Stimulated activated CD4-positive, alpha-beta T cell treated with anti-CD3 and anti-CD28 coated beads, Interleukin-1b, Interleukin-23, amount 100 ng/mL, for 1 hour (primary cell): ENCODE measurements at places on chromosomes 1 and 21.

- DNase-seq, result no peak
These were observed 20.7 kb downstream of the SH3BP5L start for GRCh38 chr1:248804771-248805681.

GRCh38 chr1:37634244-37634991 is at the start of gene RSPO1:
Gene RSPO1 (minus strand): TSS chr1:37634892. CDS start chr1:37629661, 5,231 bp downstream.
- no peak for DNase-seq

DNA sequence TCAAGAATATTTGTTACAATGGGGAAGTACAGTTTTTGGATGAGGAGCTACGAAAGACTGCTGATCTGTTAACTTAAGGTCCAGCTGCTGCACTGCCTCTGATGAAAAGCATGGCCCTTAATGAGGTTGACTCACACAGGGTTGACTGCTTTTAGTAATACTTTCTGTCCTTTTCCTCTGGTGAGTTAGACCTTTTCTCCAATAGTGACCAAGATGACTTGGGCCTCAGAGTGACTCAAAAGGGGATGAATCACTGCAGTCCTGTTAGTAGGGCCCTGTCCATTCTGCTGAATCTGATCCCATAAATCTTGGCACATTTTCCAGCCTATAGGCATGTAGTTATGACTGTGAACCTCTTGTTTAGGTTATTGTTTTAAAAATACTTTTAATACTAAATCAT is 2.7 kb downstream of the DISP1 start:
- DNase-seq, result no peak

- DNase-seq, result no peak
These were observed 761 bp upstream of the PAX7 start for GRCh38 chr1:18629659-18630510.

DNA sequence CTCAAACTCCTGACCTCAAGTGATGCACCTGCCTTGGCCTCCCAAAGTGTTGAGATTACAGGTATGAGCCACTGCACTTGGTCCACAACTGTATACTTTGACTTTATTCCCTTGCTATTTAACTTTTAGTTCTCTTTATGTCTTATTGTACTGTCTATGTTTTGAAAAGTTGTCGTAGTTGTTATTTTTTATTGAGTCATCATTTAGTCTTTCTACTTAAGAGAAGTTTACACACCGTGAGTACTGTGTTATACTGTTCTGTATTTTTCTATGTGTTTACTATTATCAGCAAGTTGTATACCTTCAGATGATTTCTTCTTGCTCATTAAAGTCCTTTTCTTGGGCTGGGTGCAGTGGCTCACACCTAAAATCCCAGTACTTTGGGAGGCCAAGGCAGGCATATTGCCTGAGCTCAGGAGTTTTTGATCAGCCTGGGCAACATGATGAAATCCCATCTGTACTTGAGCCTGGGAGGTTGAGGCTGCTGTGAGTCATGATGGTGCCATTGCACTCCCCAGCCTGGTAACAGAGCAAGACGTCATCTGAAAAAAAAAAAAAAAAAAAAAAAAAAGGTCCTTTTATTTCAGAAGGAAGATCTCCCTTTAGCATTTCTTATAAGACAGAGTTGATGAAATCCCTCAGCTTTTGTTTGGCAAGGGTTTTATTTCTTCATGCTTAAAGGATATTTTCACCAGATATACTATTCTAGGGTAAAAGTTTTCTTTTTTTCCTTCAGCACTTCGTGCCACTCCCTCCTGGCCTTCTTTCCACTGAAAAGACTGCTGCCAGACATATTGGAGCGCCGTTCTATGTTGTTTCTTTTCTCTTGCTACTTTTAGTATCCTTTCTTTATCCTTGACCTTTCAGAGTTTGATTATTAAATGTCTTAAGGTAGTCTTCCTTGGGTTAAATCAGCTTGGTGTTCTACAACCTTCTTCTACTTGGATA is 47.6 kb downstream of the TNFSF18 start:
- DNase-seq, result no peak

- DNase-seq, result no peak
These were observed 35.5 kb downstream of the SH3GLB1 start for GRCh38 chr1:86739648-86740509.

- no peak for DNase-seq
These were observed 588.3 kb downstream of the LMO4 start for GRCh38 chr1:87916965-87917364.

- no peak for DNase-seq
These were observed 111.1 kb downstream of the CLIC6 start for GRCh38 chr21:34779860-34780259.

DNA sequence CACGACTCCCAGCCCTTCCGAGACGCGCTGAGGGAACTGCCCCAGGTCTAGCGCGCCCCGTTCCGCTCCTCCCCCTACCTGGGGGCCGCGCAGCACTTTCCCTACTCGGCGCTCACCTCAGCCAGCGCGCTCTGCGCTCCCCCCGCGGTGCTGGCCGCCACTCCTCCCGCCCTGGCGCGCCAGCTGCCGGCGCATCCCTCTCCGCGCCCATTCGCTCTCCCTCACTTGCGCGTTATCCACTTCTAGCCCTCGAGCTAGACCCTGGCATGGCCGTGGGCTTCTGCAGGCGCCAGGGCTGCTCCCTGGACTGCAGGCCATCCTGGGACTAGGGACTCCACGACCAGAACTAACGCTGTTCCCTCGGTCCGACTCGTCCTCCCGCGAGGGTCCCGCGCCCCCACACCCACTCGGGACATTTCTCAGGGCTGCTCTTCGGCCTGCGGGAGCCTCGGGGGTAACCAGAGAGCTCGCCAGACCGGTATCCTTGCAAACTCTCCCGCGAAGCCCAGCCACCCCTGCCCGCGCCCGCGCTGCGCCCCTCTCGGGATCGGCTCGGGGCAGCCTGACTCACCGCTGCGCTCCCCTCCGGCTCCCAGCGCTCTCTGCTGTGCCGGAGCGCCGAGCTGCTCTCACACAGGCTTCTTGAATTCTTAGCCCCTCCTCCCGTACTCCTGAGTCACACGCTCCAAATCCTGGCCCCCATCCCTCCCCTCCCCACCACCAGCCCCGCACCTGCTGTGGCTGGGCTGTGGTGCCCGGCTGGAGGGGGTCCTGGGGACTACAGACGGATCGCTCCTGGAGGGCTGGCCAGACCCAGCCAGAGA is at the start of gene NGF:
TSS of gene NGF (minus strand) at position 617 of the 824 bp plus-strand sequence. CDS start 51,454 bp downstream, outside the sequence.
- no peak for DNase-seq

- DNase-seq, result no peak
These were observed 48.0 kb downstream of the PRKAB2 start for GRCh38 chr1:147124266-147124665.

DNA sequence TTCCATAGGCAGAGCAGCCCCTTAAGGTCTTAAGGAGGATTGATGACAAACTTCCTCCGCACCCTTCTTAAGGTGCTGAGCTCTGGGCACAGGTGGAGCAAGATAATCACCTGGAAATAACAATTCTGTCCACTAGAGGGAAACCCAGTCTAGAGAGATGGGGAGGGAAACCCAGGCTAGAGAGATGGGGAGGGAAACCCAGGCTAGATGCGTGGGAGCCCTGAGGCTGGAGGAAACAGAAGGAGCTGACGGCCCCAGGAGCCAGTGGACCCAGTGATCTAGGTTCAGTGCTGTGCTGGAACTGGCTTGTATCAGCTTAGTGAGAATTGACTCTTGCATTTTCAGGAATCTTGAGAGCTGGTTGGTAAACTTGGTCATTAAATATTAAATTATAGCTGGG is 17.8 kb upstream of the MYCL start:
- DNase-seq, result no peak

DNA sequence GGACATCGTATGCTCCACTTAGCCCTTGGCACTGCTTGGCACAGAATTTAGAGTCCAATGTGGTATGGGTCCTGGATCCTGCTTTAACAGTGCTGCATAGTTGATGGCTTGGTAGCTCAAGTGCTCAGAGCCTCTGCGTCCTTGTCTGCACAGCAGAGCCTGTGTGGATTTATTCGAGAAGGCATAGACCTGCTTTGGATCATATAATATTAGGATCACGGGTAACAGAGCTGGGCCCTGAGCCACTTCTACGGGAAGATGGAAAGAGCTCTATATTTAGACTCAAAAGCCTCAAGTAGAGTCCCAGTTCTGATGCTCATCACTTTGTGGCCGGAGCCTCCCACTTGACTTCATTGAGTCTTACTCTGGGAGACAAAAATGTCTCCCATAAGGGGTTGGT is 164.4 kb upstream of the EDN2 start:
- no peak for DNase-seq

GRCh38 chr1:69459244-69459643 is 108.5 kb upstream of the LRRC7 start:
- DNase-seq, result no peak

GRCh38 chr1:54571326-54571725 is 23.3 kb downstream of the ACOT11 start:
- DNase-seq, result no peak

DNA sequence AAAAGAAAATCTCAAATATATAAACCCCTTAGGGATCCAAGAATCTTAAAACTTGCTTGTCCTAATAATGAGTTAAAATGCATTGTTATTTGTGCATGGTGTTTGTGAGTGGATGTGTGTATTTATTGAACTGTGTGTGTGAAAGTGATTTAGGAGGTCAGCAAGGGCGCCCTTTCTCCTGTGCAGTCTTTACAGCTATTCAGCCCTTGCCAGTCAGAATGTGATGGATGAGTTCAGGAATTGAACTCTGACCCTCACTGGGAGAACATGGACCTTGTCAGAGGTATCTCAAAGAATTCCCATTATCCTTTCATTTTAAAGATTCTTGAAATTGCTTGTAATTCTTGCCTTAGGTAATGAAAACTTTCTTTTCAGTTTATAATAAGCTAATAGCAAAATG is 493.0 kb upstream of the ADGRL4 start:
- no peak for DNase-seq

DNA sequence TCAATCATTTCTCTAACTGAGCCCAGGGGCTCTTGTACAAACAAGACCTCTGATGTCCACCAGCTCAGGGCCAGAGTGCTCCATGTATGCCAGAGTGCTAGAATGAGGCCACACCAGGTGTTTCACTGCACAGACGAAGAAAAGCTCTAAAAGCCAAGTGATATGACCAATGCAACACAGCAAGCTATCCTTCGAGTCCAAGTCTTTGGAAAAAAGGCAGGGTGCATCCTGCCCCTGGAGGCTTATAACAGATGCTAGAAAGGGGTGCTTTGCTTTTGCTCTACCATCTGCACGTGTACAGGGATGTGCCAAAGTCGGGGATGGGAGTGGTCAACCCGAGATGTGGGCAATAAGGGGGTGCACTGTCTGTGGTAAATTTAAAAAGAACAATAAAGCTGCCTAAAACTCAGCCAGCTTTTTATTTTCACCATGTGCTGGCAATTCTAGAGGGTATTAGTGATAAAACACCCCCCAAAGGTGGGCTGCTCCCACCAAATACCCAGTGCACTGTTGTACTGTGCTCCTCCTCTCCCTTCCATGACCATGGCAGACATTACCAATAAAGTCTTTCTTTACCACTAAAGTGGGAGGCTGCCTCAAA is 32.1 kb downstream of the SMIM12 start:
- no peak for DNase-seq

GRCh38 chr1:65213271-65214023 is 65.4 kb downstream of the AK4 start:
- DNase-seq, result no peak

DNA sequence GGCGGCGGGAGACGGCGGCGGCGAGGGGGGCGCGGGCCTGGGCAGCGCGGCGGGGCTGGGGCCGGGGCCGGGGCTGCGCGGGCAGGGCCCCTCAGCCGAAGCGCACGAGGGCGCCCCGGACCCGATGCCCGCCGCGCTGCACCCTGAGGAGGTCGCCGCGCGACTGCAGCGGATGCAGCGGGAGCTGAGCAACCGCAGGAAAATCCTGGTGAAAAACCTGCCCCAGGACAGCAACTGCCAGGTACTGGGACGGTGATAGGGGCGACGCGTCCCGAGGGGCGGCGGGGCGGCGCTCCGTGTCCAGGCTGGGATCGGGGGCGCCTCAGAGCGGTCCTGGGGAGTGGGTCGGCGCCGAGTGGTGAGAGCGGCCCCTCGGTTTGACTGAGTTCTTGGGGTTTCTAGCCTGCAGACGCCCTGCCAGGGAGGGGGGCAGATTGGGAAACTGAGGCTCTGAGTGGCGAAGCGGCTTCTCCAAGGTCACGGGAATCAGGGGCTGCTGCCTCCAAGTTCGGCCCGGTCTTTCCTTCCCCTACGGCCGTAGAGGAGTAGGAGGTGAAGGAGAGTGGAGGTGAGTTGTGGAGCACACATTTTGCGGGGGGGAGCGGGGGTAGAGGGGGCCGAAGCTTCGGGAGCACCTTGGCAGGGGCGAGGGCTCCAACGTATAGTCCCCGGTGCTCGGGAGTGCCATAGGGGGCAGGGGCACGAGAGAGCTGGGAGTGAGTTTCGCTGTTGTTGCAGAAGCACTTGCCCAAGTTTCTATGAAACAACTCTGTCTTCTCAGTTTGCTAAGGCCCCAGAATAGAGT is 508 bp downstream of the RAVER2 start:
- no peak for DNase-seq

- no peak for DNase-seq
These were observed 177.0 kb downstream of the CLIC6 start for GRCh38 chr21:34845521-34846451.
